Activated CD8-positive, alpha-beta memory T cell treated with anti-CD3 and anti-CD28 coated beads, Interleukin-2, amount 50 U/mL, for 4 hours (primary cell): ENCODE measurements at places on chromosomes 6 and 20.

- no peak for DNase-seq
These were observed 6.0 kb upstream of the FILIP1 start for GRCh38 chr6:75499640-75500039.

DNA sequence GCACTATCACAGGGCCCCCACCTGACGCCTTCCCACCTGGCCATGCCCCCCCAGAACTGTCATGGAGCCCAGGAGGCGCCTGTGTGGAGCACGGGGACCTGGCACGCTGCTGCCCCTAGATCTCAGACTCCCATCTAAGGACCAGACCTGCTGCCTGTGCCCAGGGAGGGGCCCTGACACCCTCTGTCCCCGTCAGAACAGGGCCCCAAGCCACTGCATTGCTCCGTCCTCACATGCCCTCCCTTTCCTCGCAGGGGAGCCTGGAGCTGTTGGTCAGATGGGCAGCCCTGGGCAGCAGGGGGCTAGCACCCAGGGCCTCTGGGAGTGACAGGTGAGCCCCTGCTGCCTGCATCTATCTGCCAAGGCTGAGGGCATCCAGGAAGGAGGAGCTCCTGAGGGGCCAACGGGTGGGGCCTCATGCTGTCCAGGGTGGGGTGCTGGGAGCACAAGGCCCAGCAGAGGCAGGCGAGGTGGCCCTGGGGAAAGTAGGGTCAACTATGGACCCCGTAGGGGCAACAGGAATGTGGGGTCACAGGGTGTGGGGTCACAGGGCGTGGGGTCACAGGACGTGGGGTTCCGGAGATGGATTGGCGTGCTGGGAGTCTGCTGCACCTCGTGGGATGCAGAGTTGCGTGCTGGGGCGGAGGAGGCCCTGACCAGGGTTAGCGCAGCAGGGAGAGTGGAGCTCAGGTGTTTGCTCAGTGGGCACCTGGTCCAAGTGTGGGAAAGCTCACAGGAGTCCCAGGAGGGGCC lies 31.6 kb downstream of the CHRNA4 start:
- no peak for DNase-seq

DNA sequence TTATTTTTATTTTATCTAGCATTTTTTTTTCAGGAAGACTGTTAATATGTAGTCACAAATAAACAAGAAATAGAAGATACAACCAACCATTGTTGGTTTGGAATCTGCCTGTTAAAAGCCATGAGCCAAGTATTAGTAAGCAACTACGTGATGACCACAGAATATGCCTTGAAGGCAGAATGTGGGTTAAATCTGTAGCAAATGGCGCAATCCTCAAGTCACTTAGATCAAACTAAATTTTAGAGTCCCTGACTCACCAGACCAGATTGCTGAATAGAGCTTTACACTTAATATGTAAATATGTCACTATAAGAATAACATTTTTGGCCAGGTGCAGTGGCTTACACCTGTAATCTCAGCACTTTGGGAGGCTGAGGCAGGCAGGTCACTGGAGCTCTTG lies 800.1 kb upstream of the CITED2 start:
- DNase-seq = no peak

GRCh38 chr6:39610221-39610620 lies 115.0 kb downstream of the KIF6 start:
- DNase-seq = no peak

- DNase-seq = no peak
These were observed 14.8 kb upstream of the NNAT start for GRCh38 chr20:37506152-37506725.

- DNase-seq = no peak
These were observed 102.9 kb downstream of the AIG1 start for GRCh38 chr6:143163621-143164020.

DNA sequence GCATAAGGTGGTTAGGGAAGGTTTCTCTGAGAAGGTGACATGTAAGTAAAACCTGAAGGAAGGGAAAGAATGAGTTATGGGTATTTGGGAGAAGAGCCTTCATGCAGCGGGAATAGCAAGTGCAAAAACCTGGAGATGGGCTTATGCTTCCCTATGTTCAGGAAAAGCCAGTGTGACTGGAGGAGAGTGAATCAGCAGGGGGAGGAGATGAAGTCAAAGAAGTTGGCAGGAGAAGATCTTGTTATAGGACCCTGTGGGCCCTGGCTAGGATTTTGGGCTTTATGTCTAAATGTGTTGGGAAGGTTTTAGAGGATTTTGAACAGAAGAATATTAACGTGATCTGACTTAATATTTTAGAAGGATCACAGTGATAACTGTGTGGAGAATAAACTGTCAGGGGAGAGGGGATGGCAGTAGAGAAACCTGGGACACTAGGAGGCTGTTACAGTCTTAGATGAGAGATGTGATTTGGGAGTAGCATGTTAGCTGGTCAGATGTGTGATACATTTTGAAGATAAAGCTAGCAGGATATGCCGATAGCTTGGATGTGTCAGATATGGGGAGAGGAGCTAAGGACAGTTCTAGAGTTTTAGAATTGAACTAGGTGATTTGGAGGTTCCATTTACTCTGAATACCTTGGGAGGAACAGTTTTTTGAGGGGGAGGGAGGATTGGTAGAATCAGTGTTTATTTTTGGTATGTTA lies 41.0 kb downstream of the PHF3 start:
- no peak for DNase-seq

DNA sequence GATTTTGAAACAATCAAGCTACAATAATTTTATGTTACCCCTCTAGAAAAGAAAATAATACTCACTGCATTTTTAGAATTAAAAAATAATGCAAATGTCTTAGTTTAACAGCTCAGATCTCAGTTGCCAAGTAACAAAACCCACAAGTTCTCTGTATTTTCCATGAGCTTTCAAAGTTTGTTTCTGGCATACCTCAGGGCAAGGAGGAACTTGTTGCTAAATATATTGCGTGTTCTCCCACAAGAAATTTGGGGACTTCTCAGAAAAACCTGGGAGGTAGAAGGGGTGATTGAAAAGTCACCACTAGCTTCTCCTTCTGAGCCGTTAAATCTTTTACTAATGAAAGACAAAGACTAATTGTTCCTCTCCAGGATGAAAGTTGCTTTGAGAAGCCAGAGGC lies 236.8 kb upstream of the MARCKS start:
- DNase-seq = no peak

- DNase-seq = no peak
These were observed 68.8 kb downstream of the RAB44 start for GRCh38 chr6:36766399-36766945.

GRCh38 chr20:15195378-15195777 lies 858.0 kb upstream of the FLRT3 start:
- no peak for DNase-seq

GRCh38 chr6:158560836-158561320 lies 987 bp downstream of the TMEM181 start:
- DNase-seq = no peak

DNA sequence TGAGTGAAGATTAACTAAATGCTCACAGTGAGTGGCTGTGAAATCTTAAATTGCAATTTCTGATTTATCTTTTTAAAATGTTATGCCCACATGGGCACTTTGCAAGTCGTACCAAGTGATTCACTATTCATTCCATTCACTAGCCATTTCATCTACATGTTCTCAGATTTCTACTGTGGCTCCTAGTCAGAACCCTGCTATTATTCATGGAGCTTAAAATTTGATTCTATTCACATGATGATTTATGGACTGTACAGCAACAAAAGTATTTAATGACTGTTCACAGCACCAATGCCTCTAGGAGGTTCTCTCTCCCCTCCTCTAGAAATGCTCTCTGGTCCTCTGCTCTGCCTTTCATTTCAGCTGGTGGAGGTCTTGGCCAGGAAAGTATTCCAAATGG lies 133.5 kb upstream of the MAP3K7 start:
- DNase-seq = no peak

GRCh38 chr20:835608-836045 lies 2.1 kb downstream of the FAM110A start:
- peak; percentile 50 for DNase-seq

GRCh38 chr20:56736285-56736857 lies 107.3 kb downstream of the TFAP2C start:
- DNase-seq = no peak

DNA sequence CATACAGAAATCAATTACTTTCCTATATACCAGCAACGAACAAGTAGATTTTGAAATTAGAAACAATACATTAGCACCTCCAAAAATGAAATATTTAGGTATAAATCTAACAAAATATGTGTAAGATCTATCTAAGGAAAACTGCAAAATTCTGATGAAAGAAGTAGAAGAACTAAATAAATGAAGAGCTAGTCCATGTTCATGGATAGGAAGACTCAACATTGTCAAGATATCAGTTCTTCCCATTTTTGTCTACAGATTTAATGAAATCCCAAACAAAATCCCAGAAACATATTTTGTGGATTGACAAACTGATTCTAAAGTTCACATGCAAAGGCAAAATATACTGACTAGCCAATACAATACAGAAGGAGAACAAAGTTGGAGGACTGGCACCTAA lies 33.7 kb downstream of the PREP start:
- DNase-seq = no peak

- no peak for DNase-seq
These were observed 13.1 kb downstream of the UTRN start for GRCh38 chr6:144298194-144298593.

DNA sequence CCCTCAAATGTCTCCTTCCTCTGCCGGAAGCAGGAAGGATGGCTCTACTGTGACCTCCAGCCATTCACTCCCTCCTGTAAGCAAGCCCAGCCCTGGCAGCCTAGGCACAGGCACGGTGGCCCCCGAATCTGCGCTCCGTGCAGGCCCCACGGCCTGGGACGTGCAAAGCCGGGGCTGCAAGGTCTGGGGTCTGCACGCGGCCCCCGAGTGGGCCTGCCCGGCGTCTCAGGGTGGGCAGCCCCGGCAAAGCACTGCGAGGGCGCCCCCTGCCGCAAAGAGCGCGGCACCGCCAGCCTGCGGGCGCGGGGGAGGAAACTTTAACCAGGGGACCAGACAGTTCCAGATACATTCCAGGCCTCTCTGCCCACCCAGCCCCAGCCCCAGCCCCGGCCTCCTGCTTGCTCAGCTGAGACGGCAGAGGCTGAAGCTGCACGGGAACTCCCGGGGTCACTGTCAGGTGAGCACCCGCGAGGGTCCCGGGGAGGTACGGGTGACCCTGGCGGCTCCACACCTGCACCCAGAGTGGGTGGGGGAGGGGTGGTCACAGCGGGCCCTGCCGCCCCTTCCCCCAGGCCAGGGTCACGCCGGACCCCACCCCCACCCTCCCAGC lies 98.8 kb downstream of the ASXL1 start:
- DNase-seq = peak; percentile 38
